CD4-positive, alpha-beta T cell treated with Interleukin-21 for 1 hour (primary cell): ENCODE measurements at places on chromosomes 4 and X.
A peak's percentile ranks its signal among the peaks of the same experiment; 100 is the strongest.

DNA sequence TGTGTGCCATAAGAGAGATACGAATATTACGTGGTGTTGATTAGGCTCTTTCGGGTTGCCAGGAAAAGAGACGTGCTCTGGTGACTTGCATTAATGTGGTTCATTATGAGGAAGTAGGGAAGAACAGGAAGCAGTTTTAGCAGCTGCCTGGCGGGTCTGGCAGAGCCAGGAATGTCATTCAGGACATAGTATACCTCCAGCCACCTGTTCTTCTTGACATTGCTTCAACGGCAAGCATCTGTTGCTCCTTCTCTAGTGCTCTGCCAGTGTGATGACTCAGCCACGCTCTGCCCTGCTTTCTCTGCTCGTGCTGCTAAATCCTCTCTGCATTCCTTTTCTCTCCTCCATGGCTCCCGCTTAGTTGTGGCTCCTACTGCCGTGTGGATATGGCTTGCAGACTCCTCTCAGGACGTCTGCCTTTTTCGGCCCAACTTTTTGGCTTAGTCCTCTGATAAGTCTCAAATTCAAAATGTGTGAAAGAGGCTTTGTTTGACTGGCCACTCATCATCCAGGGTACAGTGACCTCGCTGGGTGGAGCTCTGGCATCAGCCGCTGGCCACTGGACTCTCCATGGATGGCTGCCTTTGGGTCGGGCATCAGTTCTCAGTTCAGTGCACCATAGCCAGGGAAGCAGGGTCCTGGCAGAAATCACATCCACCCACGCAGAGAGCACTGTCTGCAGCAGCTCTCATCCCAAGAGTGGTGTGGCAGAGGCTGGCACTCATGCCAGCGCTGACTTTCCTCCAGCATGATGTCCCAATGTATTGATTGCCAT lies 89.3 kb upstream of the KLF3 start:
- no peak for DNase-seq

- DNase-seq = peak; percentile 36
These were observed 733 bp upstream of the NAA15 start for GRCh38 chr4:139300431-139301112.

DNA sequence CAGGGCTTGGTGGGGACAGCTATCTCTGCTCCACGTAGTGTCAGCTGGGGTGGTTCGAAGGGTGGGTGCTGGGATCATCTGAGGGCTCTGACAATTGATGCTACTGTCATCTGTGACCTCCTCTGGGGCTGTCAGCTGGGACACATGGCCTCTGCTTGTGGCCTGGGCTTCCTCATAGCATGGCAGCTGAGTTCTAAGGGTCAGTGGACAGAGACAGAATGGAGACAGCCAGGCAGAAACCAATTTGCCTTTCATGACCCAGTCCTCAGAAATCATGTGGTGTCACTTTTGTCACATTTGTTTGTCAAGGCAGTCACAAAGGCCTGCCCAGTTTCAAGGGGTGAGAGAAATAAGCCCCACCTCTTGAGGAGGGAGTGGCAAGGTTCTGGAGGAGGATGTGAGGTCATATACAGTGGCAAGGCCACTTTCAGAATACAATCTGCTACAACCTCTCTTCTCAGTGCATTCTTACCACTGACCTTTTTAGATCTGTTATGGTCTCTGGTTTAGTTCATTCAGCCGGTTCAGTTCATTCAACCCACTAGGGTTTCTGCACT lies 103.6 kb upstream of the BCOR start:
- DNase-seq = peak; percentile 57

DNA sequence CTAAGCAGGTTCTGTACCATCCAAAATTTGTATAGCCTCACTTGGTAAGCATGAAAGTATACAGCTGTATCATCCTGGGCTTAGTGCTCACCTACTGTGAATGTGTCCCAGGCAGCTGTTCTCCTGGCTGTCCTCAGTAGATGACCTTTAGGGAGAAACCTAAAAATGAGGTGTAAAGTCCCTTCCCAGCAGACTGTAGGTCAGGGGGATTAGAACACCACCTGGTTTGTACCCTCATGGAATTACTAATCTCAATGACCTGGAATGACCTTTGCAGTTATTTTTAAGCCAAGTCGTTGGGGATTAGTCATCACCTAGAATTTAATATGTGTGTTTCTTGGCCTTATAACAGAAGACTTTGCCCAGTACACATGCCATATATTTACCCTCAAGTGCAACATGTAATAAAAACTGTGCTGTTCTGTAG lies 39.1 kb upstream of the MBTPS2 start:
- no peak for DNase-seq

DNA sequence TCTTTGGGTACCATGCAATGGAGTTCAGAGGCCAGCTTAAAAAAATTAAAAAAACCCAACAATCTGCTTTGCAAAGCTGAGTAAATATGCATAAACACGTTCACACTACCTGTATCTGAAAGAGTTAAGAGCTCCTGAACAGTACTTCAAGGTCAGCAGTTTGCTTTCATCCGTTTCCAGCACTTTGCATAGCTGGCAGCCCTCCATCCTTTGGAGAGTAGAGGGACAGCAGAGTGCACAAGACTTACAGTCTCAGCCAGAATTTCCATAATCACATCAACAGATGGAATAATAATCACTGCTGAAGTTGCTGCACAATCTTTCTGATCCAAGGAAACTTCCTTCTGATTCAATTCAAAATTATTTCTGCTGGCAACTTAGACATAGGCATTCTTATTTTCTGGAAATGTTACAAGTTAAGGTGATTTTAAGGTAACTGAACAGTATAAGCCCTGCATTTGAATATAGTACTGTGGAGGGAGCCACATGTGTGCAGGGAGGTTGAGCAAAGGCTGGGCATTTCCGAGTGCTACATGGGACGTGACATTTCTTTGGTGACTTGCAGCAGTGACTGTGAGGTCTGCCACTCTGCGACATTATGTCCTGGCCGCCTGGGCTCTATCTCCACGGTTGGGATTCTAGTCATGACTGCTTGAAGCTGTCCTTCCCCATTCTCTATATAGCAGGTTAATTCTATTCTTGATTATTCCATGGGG lies 73.5 kb upstream of the EMCN start:
- DNase-seq = no peak
